ENCODE measurements at places on chromosomes 7 and 10.

DNA sequence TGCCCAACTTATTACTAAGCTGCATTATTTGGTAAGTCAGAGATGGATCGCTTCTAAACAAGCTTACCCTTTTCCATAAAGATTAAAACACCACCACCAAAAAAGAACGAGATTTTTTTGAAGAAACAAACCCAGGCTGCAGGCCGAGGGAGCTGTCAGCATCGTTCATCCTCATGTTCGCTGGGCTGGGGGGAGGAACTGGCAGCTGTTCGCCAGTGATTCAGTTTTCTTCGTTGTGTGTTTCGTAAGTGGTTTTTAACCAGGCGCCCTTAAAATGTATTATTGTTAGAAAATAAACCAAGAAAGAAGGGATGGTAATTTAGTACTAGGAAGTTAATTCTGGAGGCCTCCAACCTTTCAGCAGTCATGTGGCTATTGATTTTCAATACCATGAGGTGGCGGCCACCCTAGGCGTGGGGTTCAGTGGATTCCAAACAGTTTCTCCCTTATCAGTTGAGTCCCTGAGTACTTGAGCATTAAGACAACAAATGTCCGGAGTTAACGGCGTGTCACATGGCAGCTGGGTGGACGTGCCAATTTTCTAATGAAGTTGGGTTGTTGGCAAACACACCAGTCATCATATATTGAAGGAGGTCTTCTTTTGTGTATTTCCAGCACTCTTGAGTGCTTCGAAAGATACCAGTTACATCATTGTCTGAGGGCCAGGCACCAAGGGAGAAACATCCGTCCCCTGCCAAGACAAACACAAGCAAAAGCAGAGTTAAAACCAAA lies 173.2 kb downstream of the EBF3 start:
- DNase-seq, result no peak

DNA sequence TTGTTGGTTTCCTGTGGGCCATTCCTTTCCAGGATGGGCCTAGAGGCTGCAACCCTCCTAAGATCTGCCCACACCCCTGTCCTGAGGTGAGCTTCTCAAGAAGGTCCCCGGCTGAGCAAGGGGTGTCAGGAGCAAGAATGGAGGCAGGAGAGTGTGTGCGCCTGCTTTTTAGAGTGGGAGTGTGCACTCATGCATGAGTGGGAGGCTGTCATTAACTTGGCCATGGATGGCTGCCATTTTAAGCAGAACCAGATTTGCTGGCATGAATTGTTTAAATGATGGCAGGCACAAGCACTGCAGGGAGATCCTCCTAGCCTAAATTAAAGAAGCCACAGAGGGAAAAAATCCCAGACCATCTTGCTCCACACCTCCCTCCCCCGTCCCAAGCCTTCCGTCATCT lies 2.9 kb upstream of the SGPL1 start:
- no peak for DNase-seq

DNA sequence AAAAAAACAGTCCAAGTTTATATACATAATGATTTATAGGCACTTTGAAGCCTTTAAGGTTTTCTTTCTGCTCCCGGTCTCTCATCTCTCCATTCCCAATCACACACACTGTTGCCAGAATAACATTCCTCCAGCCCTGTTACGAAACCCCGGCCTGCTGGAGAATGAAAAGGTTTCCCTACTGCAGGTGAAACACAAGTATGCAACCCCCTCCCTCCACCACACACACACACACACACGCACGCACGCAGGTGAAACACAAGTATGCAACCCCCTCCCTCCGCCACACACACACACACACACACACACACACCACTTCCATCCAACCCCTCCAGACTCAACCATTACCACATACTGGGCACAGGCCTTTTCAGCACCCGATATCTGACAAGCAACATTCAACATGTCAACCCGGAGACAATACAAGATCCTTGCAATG lies 87.5 kb downstream of the PARD3 start:
- DNase-seq, result no peak

DNA sequence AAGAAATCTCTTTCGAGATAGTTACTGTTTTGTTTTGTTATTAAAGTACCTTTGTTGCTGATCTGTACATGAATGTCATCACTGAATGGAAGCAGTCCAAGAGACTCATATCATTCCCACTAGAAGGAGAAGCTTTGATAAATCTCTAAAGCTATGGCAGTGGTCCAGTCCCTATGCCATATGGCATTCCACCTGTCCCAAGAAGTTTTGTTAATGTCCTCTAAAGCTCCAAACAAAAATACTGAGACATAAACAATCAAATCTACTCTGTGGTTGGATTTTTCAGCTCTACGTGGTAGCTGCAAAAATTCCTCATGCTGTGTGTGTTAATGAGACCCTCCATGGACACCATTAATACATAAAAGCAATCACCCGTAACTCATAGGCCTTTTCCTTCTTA lies 94.1 kb downstream of the LRRN3 start:
- DNase-seq, result no peak

DNA sequence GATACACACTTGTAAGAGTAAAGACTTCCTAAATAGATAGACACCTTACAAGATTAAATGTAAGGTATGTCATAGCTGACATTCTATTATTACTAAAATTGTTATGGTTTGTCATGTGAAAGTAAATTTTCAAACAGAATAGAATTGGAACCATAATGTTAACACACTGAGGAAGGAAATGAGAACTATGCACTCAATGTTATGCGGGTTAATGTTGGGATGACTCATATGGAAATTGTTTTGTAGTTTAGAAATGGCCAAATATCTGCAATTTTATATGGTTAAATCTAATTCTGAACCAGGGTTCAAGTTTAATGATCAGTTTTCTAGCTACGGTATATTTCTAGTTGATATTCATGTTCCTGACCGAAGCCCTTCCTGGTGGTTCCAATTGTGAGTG lies 214.2 kb upstream of the ADO start:
- no peak for DNase-seq

GRCh38 chr10:71799608-71800453 lies 26.5 kb upstream of the VSIR start:
- DNase-seq, result peak; percentile 70

- DNase-seq, result peak; percentile 14
Observed at GRCh38 chr7:149414745-149415390, 46.0 kb downstream of the ZNF777 start.

DNA sequence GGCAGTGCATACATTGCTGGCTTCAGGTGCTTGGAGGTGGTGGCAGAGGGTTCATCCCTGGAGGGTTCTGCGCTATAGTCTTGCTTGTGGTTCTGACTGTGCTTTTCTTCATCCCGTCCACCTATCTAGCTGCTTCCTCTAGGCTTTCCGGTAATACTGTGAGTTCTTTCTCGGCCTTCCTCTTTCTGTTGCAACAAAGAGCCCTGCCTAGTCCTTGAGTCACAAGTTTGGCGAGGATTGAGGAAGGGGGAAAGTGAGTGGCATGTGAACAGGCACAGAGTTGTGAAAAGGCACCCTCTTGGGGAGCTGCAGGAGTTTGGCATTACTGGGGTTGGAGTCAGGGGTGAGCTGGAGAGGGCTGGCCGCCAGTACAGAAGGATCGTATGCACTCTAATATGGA lies 123.0 kb downstream of the SH2D4B start:
- DNase-seq, result peak; percentile 91

DNA sequence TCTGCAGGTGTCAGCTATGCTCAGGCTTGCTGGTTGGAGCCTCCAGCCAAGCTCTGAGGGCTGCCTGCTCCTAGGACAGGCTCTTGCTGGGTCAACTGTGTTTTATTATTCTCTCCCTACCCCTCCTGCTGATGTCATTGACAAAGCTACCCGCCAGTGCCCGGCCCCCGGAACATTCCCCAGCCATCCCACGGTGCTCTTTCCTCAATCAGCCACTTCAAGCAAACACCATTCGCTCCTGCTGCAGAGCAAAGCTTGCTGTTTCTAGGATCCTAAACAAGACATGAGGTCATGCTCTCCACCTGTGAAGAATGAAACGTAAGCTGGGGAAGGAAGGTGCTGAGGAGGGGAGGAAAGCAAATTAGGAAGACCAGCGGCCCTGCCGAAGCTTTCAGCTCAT lies 2.1 kb upstream of the C10orf71 start:
- DNase-seq, result no peak

- no peak for DNase-seq
Observed at GRCh38 chr10:45566415-45566814, 106.2 kb downstream of the ZFAND4 start.

- no peak for DNase-seq
Observed at GRCh38 chr7:1848013-1848640, 178.1 kb downstream of the ELFN1 start.

DNA sequence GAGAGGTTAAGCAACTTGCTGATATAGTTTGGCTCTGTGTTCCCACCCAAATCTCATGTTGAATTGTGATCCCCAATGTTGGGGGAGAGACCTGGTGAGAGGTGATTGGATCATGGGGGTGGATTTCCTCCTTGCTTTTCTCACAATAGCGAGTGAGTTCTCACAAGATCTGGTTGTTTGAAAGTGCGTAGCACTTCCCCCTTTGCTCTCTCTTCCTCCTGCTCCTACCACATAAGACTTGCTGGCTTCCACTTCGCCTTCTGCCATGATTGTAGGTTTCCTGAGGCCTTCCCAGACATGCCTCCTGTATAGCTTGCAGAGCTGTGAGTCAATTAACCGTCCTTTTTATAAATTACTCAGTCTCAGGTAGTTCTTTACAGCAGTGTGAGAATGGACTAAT lies 13.5 kb upstream of the ZNRF2 start:
- peak; percentile 67 for DNase-seq

GRCh38 chr7:148722340-148723165 lies 23.9 kb downstream of the CUL1 start:
- no peak for DNase-seq
